ENCODE measurements at places on chromosomes 16 and 17.
A peak's percentile ranks its signal among the peaks of the same experiment; 100 is the strongest.

- DNase-seq, result peak; percentile 33
Observed at GRCh38 chr16:84952335-84953189, 58.8 kb downstream of the ZDHHC7 start.

DNA sequence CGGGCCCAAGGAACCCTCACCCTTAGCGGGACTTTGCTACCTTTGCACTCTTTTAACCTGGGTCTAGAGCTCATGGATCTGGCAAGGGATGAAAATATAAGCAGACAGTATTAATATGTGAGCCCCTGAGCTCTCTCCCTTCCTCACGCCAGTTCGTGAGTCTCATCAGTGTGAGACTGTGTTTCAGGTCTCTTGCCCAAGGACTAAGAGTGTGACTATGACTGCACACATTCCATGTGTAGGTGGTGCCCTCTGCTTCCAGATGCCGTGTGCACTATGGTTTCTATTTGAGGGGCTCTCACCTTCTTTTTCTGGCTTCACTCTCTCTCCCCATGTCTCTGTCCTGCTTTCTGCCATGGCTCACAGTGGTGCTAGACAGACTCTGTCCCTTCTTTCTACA, 40.5 kb downstream of the DHRS7B start:
- no peak for DNase-seq

DNA sequence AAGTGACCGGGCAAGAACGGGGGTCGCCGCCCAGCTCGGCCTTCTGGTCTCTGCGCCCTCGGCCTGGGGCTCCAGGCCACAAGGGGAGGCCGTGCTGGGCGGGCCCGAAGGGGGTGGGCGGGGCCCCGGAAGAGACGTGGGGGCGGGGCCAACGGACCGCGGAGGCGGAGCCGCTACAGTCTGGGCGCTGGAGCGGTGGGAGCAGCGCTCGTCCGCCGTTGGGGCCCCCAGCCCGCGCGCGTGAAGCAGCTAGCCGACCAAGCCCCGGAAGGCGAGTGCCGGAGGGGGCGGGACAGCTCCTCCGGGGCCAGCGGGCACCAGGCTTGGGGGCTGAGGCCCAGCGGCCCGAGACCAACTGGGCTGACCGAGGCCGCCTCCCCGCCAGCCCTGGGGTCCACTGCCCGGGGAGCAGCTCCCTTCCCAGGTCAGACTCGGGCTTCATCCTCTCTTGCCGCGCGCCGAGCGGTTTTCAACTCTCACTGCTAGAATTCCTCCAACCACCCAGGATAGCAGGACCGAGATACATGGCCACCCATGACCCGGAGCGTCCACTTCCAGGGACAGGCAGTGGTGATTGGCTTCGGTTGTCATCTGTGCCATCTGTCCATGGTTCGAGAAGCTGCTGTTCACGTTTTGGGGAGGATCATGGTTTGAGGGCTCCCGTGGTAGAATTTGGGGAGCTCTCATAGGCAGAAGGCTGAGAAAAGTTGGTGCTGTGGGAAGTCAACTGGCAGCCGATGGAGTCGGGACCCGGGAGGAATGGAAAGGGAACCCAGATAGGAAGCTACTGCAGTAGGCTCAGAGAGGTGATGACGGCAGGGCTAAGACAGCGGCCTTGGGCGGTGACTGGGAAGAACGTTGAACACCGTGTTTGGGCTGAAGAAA, 44.6 kb upstream of the LCMT1 start:
- DNase-seq, result peak; percentile 79

GRCh38 chr17:45719335-45720071, 64.6 kb upstream of the CRHR1 start:
- DNase-seq, result no peak

- DNase-seq, result no peak
Observed at GRCh38 chr16:82845116-82845515, 218.3 kb downstream of the CDH13 start.

DNA sequence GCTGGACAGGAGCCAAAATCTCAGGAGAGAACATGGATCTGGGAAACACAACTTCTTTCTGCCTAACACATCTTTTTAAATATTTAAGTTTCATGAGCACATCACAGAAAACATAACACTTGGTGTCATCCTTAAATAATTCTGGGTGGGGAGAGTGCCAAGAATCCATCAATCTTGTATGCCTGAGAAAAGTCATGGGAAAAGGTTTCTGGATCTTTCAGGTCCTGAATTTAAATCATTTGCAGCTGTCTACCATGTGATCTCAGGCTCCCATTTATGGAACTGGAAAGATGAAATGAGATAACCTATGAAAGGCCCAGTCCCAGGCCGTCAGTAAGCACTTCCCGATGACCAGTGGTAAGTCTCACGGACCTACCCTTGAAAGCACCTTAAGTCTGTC, 15.1 kb downstream of the CDH11 start:
- no peak for DNase-seq
